ENCODE measurements at places on chromosomes 12 and 14. TPM values are rescaled to one million over a fixed set of nuclear protein-coding genes. Genes with fewer than 3 reads are reported as not detected.
A peak's percentile ranks its signal among the peaks of the same experiment; 100 is the strongest.

Gene SLC25A47
- total RNA-seq, result not detected

Gene TMPRSS12
- not detected for total RNA-seq

DNA sequence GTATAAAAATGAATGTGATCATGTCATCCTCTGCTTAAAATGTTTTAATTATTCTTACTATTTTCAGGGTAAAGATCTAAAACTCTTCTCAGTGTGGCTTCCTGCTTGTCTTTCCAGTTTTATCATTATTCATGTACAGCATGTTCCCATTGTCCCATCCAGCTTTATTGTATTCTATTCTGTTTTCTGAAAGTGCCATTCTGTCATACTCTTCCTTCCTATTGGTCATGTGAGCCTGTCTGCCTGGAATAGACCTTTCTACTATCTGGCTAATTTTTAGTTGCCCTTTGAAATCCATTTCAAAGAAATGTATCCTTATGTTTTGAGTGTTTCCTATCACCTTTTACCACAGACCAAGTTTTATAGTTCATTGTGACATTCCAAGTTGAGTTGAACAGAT, 34.9 kb downstream of the PALS1 start:
- H3K27ac ChIP-seq, result no peak overlapping the region
- peak; percentile 21 for DNase-seq
- H3K4me3 ChIP-seq, result no peak overlapping the region

- no peak overlapping the region for H3K4me3 ChIP-seq
- H3K4me1 ChIP-seq, result no peaks in the 10 kb centered on the region
- DNase-seq, result no peak
- H3K27me3 ChIP-seq, result no peaks in the 10 kb centered on the region
Measured at GRCh38 chr12:78457938-78458337, 406.6 kb upstream of the SYT1 start.

- H3K27ac ChIP-seq, result no peak overlapping the region
- no peaks in the 10 kb centered on the region for H3K27me3 ChIP-seq
- no peaks in the 10 kb centered on the region for H3K36me3 ChIP-seq
Measured at GRCh38 chr12:49358483-49359141, 8.7 kb upstream of the SPATS2 start.

GRCh38 chr14:96729889-96730288, 67.3 kb upstream of the VRK1 start:
- no peaks in the 10 kb centered on the region for H3K27me3 ChIP-seq
- H3K4me1 ChIP-seq, result no peaks in the 10 kb centered on the region
- DNase-seq, result no peak
- no peak overlapping the region for H3K4me3 ChIP-seq

GRCh38 chr14:97277711-97278110, 480.5 kb downstream of the VRK1 start:
- H3K4me1 ChIP-seq, result no peaks in the 10 kb centered on the region
- no peak for DNase-seq
- H3K27me3 ChIP-seq, result no peaks in the 10 kb centered on the region
- H3K27ac ChIP-seq, result no peak overlapping the region
- no peak overlapping the region for H3K4me3 ChIP-seq
- H3K36me3 ChIP-seq, result no peaks in the 10 kb centered on the region

- no peak overlapping the region for H3K27ac ChIP-seq
- H3K4me1 ChIP-seq, result no peaks in the 10 kb centered on the region
- DNase-seq, result no peak
- H3K27me3 ChIP-seq, result no peaks in the 10 kb centered on the region
Measured at GRCh38 chr14:32497248-32497647, 168.2 kb downstream of the AKAP6 start.

DNA sequence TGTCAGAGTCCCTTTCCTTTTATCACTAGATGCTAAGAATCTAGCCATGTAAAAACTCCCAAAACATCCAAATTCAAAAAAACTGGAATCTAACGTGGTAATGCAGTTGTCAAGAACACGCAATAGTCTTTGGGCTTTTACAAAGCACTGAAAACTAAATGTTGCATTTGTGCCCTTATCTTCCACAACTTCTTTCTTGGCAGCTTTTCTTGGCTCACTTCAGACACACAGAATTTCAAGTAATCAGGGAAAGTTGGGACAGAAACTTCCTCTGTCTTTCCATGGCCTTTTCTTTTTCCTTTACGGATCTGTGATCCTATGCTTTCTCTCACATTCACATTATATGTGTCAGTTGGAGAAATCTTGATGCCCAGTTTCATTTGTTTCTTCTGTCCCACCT, 136.0 kb downstream of the CRADD start:
- no peaks in the 10 kb centered on the region for H3K4me1 ChIP-seq
- H3K27ac ChIP-seq, result no peak overlapping the region
- DNase-seq, result peak; percentile 42
- H3K4me3 ChIP-seq, result no peak overlapping the region
- no peaks in the 10 kb centered on the region for H3K27me3 ChIP-seq

DNA sequence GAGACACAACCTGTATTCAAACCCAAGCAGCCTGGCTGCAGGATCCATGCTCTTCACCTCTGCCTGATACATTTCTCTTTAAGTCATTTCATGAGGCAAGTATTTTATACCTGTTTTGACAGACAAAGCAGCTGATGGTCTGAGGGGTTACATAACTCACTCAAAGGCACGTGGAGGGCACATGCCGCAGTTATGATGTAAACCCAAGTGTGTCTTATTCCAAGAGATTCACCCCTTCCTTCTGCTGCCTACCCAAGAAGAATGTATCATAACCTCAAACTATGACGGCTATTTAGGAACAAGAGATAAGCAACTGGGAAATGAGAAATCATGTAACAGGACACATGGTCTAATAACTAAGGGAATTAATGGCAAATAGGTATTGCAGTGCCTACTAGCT, 329.8 kb upstream of the TMPO start:
- DNase-seq, result no peak
- no peaks in the 10 kb centered on the region for H3K36me3 ChIP-seq
- H3K27ac ChIP-seq, result no peak overlapping the region
- no peaks in the 10 kb centered on the region for H3K27me3 ChIP-seq
- no peak overlapping the region for H3K4me3 ChIP-seq
